ENCODE measurements at places on chromosomes 13 and 19. TPM values are rescaled to one million over a fixed set of nuclear protein-coding genes. Genes with fewer than 3 reads are reported as not detected.

The LRRC4B gene
- total RNA-seq: 0.81 TPM

The CAPS gene
- total RNA-seq: 2.7 TPM

The GPR4 gene
- total RNA-seq: 6.9 TPM

The CNFN gene
- 0.67 TPM for total RNA-seq

The CD209 gene
- total RNA-seq: 7.6 TPM

The SIGLEC14 gene
- 1.2 TPM for total RNA-seq

The HIPK4 gene
- total RNA-seq: 0.08 TPM

The ABHD13 gene
- total RNA-seq: 5.5 TPM

The NKG7 gene
- 3.6 TPM for total RNA-seq

Measured in cardiac septum (tissue), 1 donor.